ENCODE measurements at places on chromosomes 4 and X. TPM values are rescaled to one million over a fixed set of nuclear protein-coding genes. Genes with fewer than 3 reads are reported as not detected.

ANKRD37 gene
- 1.7 TPM for total RNA-seq

MAGEC1 gene
- total RNA-seq, result not detected

ATXN3L gene
- not detected for total RNA-seq

F8A3 gene
- not detected for total RNA-seq

FABP2 gene
- not detected for total RNA-seq

IGSF1 gene
- total RNA-seq, result not detected

ATP1B4 gene
- not detected for total RNA-seq

UGT2A2 gene
- not detected for total RNA-seq

TMEM31 gene
- total RNA-seq, result not detected

ODAPH gene
- total RNA-seq, result not detected

GPR143 gene
- total RNA-seq, result not detected

UGT8 gene
- total RNA-seq, result not detected

MAGEA2B gene
- total RNA-seq, result not detected

HPGD gene
- total RNA-seq, result not detected

RBMXL3 gene
- total RNA-seq, result not detected

XK gene
- 1.3 TPM for total RNA-seq

RBM46 gene
- not detected for total RNA-seq

INTU gene
- 1.2 TPM for total RNA-seq

TDO2 gene
- total RNA-seq, result not detected

KLHL34 gene
- total RNA-seq, result not detected

ZIC3 gene
- total RNA-seq, result not detected

CEP44 gene
- total RNA-seq, result 7.8 TPM

AREG gene
- total RNA-seq, result not detected

FAT4 gene
- 5.6 TPM for total RNA-seq

WWC2 gene
- total RNA-seq, result 11.4 TPM

KCND1 gene
- not detected for total RNA-seq

SMIM31 gene
- total RNA-seq, result not detected

NXF2B gene
- total RNA-seq, result not detected

NLRP2B gene
- total RNA-seq, result not detected

SLC6A14 gene
- total RNA-seq, result not detected

MAGEA9B gene
- total RNA-seq, result not detected

All from MG63 (cell line).